ENCODE measurements at places on chromosomes 12 and 14. TPM values are rescaled to one million over a fixed set of nuclear protein-coding genes. Genes with fewer than 3 reads are reported as not detected.

DNA sequence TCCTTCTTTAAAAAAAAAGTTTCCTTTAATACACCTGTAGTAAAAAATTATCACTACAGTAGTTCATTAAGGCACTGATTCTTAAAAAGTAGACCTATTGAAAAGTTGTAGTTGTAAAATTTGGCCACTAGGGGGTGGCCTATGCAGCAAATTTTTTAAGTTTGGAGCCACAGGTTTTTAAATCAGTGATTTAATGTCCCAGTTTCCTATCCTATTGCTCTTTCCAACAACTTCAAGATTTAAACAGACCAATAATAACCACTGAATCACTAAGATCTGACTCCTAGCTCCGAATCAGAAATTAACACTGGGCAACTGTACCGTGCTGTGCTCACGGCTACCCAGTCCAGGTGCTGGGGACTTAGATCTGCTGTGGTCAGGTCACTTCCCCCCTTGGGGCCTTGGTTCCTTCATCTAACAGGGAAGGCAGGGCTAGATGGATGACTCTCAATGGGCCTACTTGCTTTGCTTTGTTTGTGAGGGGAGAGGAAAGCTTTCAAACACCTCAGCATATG, 279.3 kb downstream of the MED13L start:
- peak; percentile 42 for DNase-seq

DNA sequence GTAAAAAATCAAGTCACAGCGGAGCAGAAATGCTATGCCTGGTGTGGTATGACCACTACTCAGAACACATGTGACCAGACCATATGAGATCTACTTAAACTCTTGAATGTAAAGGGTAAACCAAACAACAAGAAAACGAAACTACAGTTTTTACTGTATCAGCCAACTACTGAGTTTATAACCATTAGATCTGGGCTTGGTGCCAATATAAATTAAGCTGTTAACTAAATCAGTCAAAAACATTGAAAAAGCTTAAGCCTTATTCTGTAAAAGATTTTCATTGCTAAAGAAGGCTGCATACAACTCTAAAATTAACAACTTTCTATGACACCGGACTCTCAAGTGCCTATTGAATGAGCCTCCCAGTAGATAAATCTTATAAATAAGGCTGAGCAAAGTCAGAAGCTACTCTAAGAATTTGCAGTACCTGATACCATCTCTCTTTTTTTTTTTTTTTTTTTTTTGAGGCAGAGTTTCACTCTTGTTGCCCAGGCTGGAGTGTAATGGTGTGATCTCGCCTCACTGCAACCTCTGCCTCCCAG, 35.4 kb downstream of the SPTLC2 start:
- peak; percentile 87 for DNase-seq

HCFC2 gene
- 17.1 TPM for polyA plus RNA-seq

CYP27B1 gene
- 1.6 TPM for polyA plus RNA-seq
